ENCODE measurements at places on chromosomes 16 and 17.
A peak's percentile ranks its signal among the peaks of the same experiment; 100 is the strongest.

- DNase-seq: no peak
Observed at GRCh38 chr16:51522902-51523301, 371.8 kb upstream of the SALL1 start.

DNA sequence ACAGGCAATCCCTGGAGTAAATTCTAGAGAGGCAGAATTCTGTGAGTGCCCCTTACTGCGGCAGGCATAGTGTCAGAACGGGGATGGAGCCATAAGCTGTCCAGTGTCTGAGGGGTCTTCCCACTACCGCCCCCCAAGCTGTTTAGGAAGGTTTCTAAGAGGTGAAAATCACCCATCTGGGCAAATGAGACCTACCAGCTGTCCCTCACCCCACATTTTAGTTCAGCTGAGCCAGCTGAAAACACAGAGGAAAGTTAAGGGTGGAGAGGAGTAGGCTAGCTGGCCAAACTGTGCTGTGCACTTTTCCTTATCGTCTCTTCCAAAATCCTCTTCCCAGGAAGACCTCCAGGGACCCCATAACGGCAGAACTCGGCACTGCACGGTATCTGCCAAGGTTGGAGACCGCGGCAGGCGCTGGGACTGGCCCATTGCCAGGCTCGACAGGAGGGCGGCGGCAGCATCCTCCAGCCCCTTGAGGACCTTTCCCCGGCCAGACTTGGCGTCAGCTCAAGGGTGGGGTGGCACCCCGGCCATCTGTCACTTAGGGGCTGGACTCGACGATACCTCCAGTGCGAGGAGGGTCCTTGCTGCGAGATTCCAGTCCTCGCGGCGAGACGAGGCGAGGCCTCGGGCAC, 955 bp downstream of the ACLY start:
- peak; percentile 49 for DNase-seq

DNA sequence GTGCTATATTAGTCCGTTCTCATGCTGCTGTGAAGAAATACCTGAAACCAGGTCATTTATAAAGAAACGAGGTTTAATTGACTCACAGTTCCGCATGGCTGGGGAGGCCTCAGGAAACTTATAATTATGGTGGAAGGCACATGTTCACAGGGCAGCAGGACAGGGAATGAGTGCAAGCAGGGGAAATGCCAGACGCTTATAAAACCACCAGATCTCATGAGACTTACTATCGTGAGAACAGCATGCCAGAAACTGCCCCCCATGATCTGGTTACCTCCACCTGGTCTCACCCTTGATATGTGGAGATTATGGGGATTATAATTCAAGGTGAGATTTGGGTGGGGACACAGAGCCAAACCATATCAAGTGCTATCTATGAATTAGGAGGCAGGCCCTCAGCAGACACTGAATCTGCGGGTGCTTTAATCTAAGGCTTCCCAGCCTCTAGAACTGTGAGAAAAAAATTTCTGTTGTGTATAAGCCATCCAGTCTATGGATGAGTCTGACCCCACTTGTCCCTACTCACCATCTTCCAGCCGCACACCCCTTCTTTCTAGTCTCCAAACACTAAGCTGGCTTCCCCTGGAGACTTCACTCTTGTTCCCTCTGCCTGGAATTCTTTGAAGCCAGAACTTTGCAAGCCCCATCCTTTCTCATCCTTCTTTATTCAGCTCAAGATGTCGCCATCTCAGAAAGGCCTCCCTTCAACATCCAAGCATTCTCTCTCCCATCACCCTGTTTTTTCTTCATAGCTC, 772 bp upstream of the NUP93 start:
- DNase-seq: peak; percentile 26

DNA sequence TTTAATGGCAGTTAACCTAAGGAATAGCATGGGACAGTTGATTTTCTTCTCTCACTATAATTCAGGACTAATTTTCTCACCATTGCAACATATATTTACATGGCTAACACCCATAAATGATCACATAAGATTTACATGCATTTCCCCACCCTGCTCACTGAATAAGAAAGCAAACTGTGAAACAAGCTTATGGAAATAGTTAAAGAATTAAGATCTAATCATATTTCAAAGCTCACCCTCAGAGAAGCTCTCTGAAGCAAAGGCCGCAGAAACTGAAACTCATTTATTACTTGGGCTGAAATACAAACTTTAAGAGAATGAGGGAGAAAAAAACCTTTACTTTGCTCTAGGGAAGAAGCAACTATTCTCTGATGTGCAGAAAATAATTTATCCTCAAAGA, 218.7 kb upstream of the AXIN2 start:
- no peak for DNase-seq

DNA sequence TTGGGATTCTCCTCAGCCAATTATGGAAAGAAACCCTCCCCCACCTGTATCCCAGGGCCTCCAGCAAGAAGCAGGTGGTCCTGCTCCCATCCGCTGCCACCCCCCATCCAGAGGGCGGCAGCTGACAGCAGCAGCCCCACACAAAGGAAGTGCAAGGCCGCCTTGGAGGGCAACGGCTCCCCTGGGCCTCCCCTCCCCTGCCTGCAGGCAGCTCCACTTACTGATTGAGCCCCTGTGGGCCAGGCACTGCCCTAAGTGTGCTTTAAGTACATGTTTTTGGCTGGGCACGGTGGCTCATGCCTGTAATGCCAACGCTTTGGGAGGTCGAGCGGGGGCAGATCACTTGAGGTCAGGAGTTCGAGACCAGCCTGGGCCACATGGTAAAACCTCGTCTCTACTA, 257.6 kb downstream of the PARN start:
- no peak for DNase-seq

- DNase-seq: no peak
Observed at GRCh38 chr17:80673152-80673920, 128.7 kb downstream of the RPTOR start.

- no peak for DNase-seq
Observed at GRCh38 chr17:55709984-55710383, 12.7 kb downstream of the TMEM100 start.

GRCh38 chr17:37490638-37491614, 1.2 kb downstream of the DUSP14 start:
- DNase-seq: peak; percentile 61

DNA sequence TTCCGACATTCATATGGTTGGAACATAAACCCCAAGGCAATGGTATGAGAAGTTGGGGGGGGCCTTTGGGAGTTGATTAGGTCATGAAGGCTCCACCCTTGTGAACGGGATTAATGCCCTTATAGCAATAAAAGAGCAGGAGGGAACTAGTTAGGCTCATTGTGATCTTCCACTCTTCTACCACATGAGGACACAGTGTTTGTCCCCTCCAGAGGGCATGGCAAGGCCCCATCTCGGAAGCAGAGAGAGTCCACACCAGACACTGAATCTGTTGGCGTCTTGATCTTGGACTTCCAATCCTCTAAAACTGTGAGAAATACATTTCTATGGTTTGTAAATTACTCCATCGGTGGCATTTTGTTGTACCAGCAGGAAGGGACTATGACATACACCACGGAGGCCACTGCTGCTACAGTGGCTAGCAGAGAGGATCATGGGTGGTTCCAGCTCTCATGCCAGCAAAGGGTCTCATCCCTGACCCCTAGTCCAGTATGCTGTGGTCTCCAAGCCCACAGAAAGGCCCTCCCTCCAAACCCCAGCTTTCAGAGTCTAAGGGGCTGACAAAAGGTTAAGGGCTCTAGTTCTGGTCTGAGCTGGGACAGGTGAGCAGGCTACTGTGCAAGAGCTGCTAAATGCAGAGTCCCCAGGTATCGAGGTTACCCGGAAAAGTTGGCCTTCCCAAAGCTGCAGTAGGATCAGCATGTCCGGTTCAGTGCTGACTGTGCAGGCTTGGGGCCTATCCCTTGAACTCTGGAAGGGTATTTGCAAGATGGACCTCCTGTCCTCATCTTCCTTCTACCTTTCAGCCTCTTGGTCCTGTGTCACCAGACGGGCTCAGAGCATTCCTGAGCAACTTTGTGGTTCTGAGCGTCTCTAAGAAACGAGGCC, 12.2 kb downstream of the CCR7 start:
- DNase-seq: no peak

DNA sequence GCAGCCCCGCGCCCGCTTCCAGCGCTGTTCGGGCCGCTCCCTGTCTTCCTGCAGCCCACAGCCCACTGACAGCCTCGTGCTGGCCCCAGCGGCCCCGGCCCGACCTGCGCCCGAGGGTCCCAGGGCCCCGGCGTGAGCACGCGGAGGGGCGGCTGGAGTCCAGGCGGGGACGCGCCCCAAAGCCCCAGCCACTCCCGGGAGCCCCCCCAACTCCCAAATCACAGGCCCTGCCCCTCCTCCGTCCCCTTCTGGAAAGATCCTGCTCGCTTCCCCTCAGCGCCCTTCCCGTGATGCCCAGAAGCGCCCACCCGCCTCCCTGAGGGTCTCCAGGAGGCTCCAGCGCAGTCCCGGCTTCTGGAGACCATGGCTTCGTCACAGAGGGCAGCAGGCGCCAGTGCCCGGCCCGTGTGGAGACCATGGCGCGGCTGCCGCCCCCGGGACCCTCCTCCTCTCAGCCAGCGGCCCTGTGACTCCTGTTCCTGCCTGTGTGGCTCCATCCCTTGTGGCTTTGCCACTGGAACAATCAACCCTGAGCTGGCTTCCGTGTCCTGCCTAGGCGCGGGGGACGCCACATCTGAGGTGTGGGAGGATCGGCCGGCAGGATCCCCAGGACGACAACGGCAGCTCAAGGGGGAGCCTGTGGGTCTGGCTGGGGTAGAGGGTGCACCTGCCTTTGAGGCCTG, 3.9 kb downstream of the UTS2R start:
- DNase-seq: no peak

GRCh38 chr16:53152329-53152728, 97.5 kb downstream of the CHD9 start:
- peak; percentile 17 for DNase-seq

- DNase-seq: no peak
Observed at GRCh38 chr17:82231562-82232321, 2.9 kb downstream of the SLC16A3 start.

- peak; percentile 80 for DNase-seq
Observed at GRCh38 chr16:88264641-88265285, 118.0 kb upstream of the ZNF469 start.

GRCh38 chr16:318628-319027, 33.9 kb downstream of the AXIN1 start:
- no peak for DNase-seq

GRCh38 chr17:30378825-30379302, at the start of gene CPD:
Gene CPD, plus strand, starts transcription at chr17:30378927. Its CDS starts 54 bp downstream, at chr17:30378981.
- peak; percentile 96 for DNase-seq

GRCh38 chr16:51272420-51272819, 121.3 kb upstream of the SALL1 start:
- no peak for DNase-seq

DNA sequence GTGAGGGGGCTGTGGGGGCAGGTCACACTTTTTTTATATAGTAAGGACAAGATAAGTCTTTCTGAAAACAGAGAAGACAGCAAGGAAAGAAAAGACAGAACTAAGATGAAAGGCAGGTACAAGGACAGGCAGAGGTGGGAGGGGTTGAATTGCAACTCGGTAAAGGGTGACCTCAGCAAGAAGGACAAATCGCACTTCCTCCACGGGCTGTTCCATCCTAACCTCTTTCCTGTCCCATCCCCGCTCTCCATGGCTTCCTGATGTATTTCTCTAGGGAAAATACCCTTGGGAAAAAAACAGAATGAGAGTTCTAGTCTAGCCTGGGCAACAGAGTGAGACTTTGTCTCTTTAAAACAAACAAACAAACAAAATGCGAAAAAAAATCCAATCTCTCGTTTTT, 57.3 kb downstream of the ARHGAP17 start:
- DNase-seq: no peak

GRCh38 chr16:10485698-10486382, 94.6 kb downstream of the EMP2 start:
- DNase-seq: no peak

GRCh38 chr17:4802228-4802627, at the start of gene C17orf114:
Gene C17orf114, minus strand, starts transcription at chr17:4802328.
- DNase-seq: no peak

DNA sequence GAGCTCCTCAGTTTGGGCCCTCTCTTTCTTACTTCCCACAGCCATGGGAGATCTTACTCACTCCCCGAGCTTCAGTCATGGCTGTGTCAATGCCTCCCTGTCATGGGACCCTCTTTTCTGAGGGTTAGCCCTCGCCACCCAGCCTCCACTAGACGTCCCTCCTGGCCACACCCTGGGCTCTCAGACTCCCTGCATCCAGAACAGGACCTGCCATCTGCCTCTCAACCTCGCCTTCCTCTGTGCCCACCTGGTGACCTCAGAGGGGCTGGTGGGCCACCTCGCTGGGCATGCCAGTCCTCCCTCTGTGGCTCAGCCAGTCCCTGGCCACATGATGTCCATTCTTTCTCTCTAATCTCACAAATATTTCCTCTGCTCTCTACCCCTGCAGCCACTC, 54.6 kb upstream of the MED9 start:
- no peak for DNase-seq

- no peak for DNase-seq
Observed at GRCh38 chr16:49701789-49702494, 154.0 kb downstream of the ZNF423 start.

DNA sequence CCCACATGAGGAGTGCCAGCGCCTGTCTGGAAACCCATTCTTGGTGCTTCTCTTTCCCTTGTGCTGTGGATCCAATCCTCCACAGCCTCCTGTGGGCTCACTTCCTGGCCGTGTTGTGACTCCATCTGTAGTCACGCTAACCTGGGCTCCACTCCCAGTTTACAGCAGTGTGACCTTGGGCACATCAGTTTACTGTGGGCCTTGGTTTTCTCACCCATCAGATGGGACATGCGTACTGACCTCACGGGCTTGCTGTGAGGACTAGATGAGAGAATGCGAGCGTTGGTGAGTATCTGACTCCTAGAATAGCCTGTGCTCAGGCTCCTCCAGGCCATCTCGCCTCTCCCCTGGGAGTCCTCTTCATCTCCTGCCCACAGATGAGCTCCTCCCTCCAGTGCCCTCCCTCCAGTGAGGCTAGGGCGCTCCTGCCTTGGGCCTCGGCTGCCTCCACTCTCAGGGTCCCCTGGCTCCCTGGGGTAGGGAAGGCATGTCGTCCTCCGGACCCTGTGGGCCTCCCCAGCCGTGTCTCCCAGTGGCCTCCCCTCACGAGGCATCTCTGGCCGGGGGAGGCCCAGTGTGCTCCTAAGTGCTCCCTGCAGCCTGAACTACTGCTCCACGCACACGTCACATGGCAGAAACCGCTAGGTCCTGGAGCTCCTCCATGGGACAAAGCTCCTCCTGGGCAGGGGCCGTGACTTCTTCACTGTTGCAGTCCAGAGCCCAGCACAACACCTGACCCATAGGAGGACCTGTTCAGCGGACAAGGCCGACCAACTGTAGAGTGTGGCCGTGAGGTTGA, 5.2 kb upstream of the FOXJ1 start:
- DNase-seq: no peak

GRCh38 chr17:2957631-2958286, 105.6 kb downstream of the OR1D5 start:
- no peak for DNase-seq

GRCh38 chr16:30972872-30973271, 12.1 kb upstream of the HSD3B7 start:
- DNase-seq: no peak

- DNase-seq: no peak
Observed at GRCh38 chr17:78111727-78112517, 16.6 kb downstream of the TMC6 start.

GRCh38 chr17:39781031-39781860, 43.5 kb downstream of the GRB7 start:
- no peak for DNase-seq

- DNase-seq: no peak
Observed at GRCh38 chr17:5757314-5757907, 173.1 kb upstream of the NLRP1 start.

- no peak for DNase-seq
Observed at GRCh38 chr17:2420176-2420575, 19.3 kb upstream of the MNT start.

GRCh38 chr16:85398050-85398451, 215.1 kb upstream of the GSE1 start:
- no peak for DNase-seq

GRCh38 chr16:85537795-85538401, 75.2 kb upstream of the GSE1 start:
- DNase-seq: no peak
